ENCODE measurements at places on chromosomes 1 and 21.

GRCh38 chr1:247291161-247291560 is 35.3 kb downstream of the VN1R5 start:
- DNase-seq = no peak

GRCh38 chr1:93988634-93989350 is 79.6 kb upstream of the GCLM start:
- no peak for DNase-seq

DNA sequence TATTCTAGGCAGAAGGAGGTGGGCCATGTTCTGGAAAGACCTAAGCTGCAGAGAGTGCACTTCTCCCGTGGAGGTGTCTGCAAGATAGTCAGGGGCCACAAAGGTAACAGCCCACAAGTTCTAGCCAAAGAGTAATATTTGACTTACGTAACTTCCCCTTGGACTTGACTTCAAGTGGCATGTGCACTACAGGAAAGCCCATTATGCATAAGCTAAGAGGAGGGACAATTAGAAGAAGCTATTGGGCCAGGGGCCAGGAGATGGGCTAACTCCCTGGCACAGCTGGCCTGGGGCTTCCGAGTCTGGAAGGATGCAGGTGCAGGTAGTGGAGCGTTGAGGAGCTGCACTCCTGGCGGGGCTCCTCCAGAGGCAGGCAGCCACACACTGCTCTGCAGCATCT is 58.3 kb downstream of the ERG start:
- no peak for DNase-seq

- no peak for DNase-seq
Observed at GRCh38 chr1:43379476-43379875, 10.1 kb downstream of the MED8 start.

GRCh38 chr1:184019506-184019905 is 18.0 kb downstream of the COLGALT2 start:
- no peak for DNase-seq

DNA sequence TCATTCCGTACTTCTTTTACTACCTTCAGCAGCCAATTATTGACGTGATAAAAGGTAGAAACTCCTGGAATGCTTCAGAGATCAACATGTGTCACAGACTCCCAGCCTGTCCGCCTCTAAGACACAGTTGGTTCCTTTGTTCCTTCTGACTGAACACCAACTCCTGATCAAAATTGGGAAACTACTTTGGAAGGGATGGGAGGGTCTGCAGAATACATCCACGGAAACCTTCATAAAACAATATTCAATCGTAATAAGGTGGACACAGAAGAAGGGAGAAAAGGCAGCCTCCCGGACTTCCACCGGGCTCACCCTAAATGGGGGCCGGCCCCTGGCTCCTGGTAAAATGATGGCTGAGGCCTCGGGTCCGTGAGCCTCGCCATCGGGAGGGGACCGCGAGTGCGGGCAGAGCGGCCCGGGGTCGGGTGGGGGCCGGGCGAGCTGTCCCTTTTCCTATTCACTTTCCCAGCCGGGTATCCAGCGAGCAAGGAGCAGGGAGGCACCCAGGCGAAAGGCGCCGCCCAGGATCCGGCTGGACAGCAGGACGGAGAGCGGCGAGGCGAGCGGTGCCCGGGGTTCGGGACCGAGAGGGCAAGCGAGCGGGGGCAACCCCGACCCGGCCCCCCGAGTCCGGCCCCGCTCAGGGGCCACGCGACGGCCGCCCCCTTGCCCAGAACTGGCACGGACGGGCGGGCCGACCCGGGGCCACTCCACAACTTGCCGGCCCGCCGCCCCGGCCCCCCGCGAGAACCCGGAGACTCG is 805 bp downstream of the NRIP1 start:
- DNase-seq = no peak

GRCh38 chr1:26542771-26543451 is 13.3 kb downstream of the RPS6KA1 start:
- DNase-seq = no peak

DNA sequence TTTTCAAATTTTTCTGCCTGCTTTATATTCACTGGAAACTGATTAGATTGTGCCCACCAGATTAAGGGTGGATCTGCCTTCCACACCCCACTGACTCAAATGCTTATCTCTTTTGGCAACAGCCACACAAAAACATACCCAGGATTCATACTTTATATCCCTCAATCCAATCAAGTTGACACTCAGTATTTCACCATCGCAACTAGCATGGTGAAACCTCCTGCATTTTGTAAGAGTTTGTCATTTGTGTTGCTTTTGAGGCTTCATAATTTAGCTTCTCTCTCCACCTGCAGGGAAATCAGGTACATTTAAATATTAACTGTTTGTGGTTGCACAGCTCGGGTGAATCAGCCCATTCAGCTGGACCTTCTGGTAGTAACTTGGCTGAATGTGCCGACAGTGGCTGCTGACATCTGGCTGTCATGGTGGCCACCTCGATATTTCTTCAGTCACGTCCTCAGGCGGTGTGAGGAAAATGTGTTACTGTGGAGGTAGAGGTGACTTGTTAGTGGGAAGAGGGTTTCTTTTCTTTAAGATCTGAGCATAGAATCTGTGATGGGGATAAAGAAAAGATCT is 224.0 kb downstream of the PTBP2 start:
- no peak for DNase-seq

GRCh38 chr21:44901391-44902074 is 19.2 kb downstream of the ITGB2 start:
- DNase-seq = no peak

DNA sequence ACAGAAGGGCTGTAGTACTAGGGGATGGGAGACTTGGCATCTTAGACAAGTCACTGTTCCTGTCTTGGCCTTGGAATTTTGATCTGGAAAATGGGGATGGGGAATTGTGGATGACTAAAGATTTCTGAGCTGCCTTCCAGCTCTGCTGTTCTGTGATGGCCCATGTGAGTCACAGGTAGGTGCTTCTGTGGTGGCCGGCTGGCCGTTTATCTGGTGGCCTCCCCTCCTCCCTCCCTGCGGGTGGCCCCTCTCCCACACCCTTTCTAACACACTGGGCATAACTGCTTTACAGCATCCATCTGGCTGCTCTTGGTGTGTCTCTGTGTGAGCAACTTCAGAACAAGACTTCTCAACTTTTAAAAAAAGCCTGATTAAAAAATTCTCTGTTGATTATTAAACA is 35.9 kb downstream of the KCNA2 start:
- no peak for DNase-seq

GRCh38 chr1:154148807-154149206 is 6.1 kb downstream of the NUP210L start:
- DNase-seq = no peak

DNA sequence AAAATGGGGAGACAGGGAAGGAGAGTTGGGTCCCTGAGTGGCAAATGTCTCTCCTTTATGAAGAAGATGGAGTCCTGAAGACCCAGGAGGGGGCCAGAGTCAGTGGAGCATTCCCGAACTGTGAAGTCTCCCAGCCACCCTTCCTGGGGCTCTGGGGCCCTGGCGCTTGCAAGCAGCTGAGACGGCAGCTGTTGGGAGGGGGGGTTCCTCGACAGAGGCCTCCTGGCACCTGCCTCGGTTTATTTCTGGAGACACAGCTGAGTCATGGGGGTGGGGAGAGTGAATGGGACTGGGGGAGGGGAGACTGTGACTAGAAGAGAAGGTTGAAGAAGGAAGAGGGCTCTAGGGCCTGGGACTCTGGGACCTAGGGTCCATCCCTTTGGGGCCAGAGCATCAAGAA is 14.0 kb downstream of the NES start:
- no peak for DNase-seq

GRCh38 chr1:34929853-34930701 is 627 bp upstream of the DLGAP3 start:
- DNase-seq = no peak

GRCh38 chr1:159140474-159140873 is 30.9 kb upstream of the CADM3 start:
- no peak for DNase-seq

DNA sequence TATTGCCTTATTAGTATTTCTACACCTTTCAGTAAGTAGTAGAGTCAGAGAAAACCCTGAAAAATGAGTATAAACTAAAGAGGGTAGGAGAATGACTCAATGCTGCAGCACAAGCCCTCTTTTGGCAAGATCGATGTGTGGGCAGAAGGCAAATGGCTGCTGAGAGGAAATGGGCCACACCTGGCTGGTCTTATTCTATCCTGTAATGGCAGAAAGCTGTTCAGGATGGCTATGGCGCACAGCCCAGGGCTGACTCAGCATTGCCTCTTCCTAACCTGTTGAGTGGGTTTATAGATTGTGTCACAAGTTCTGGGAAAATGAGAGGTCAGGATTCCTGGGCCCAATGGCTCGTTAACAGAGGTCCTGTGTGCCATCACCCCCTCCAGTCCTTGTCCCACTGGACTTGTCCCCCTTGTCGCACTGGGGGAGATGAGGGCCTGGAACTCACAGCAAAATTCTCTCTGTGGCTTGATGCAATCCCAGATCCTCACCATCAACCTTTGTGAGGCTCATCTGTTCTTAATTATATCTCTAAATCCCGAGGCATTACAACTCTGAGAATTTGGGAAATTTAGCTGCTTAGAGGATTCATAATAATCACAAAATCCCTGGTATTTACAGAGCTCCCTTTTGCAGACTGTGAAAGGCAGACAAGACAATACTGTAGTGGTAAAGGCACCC is 13.2 kb downstream of the HMGB4 start:
- no peak for DNase-seq

DNA sequence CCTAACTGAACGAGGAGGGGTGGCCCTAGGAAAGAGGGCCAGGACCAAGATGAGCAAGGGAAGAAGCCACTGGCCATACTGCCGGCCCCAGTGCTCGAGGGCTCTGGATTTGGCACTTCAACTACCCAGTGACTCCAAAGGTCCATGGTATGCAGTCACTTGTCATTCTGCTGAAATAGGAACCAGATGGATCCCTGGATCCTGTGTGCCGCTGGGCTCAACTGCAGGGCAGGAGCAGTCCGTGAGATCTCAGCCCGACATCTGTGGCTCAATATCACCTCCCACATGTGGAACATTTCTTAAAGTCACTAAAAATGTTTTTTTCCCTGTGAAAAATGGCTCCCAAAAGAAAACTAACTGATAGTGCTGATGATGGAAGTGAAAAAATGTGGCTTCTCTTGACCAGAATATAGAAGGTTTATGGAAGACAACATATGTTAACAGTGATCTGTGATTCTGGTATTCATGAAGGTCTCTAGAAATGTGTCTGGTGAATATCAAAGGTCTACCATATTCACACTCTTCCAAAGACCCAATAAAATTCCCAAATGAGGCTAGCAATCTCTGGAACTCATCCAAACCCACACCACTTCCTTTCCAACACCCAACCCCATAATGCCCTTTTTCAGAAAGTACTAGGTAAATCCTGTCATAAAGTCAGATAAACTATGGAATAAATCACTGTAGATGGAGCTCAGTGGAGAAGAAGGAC is 24.1 kb downstream of the PAFAH2 start:
- DNase-seq = no peak

DNA sequence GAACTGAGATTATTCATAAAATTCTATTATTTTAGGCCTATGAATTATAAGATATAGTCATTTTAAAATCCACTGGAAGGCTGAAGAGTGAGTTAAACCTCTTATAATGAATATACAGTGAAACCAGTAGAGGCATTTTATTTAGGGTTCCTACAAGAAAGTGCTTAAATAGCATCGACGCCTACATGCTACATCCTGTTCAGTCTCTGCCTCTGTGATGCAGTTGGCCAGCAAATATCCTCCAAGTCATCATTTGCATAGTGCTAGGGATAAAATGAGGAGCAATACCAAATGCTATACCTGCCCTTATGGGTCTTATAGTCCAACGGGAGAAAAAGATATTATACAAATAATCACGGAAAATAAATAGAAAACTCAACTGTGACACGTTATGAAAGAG is 59.6 kb downstream of the EDEM3 start:
- DNase-seq = no peak

- no peak for DNase-seq
Observed at GRCh38 chr21:41167348-41168342, at the start of gene BACE2. Gene BACE2 (plus strand): TSS chr21:41168160. CDS start chr21:41168264, 104 bp downstream.

DNA sequence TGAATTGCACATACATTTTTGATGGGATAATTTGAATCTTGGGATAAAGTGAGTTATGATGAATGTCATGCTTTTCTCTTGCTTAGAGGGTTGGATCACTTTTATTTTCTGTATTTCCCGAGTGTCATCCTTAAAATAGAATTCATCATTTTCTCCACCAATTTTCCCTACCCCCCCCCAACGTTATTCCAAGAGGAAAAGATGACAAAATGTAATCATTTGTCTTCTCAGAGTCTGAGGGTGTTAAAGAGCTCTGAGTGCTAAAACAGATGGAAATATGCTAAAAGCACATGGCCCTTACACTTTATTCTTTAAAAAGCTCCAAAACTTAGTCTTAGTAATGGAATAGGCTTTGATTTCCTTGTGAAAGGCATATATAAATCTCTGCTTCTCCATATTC is 81.4 kb downstream of the CHRM3 start:
- DNase-seq = no peak

DNA sequence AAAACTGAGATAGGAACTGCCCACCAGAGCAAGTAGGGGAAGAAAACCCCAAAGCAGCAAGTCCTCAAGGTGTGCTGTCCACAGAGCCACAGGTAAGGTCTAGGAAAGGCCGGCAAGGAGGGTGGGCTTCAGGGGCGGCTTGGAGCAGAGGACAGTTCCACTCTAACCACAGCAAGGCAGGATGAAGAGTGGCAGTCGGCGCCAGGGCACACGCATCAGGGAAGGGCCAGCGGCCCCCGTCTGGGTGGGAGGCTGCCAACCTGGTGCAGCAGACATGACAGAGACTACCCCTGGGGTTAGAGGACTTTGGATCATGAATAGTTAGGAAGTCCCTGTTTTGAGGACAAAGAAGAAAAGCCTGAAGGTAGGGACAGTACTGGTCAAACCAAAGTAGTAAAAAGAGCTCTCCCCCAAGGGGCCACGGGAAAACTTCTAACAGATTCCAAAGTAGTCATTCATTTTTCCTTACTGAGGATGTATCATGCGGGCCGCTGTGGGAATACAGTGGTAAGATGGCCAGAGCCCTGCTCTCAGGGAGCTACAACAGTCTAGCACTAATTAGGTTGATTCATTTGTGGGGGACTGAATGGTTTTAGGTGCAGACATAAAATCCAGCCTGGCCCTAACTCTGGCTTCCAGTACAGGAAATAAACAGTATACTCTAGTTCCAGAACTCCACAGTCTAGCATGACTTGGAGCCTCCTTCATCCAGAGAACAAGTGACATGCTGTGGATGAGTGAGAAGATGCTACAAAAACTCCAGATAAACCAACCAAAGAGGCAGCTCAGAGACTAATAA is 3.5 kb upstream of the RAP1GAP start:
- DNase-seq = no peak

GRCh38 chr1:245433561-245433960 is 278.8 kb downstream of the KIF26B start:
- DNase-seq = no peak

All from stimulated activated CD8-positive, alpha-beta memory T cell treated with anti-CD3 and anti-CD28 coated beads, Interleukin-7, amount 100 ng/mL, for 24 hours (primary cell).